ENCODE measurements at places on chromosomes 5 and 9.

GRCh38 chr9:123513554-123513953 is 157.6 kb downstream of the CRB2 start:
- DNase-seq, result no peak

GRCh38 chr9:132857616-132858342 is 20.3 kb downstream of the AK8 start:
- DNase-seq, result no peak

DNA sequence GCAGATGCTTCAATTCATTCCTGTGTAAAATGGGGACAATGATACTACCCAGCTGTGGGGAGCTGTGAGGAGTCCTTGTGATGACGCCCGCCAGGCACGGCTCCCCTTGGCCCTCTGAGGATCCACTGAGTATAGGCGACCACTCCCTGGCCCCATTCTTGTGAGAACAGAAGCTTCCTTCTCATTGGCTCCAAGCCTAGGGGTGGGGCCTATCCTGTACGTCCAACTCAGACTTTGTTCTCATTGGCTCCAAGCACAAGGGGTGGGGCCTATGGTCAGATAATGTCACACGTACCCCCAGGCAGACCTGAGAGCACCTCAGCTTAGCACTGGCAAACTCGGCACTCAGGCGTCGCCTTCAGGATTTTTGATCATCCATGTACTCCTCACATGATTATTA is 232.9 kb upstream of the MVB12B start:
- no peak for DNase-seq

- DNase-seq, result no peak
Measured at GRCh38 chr9:6959270-6960000, 201.7 kb downstream of the KDM4C start.

DNA sequence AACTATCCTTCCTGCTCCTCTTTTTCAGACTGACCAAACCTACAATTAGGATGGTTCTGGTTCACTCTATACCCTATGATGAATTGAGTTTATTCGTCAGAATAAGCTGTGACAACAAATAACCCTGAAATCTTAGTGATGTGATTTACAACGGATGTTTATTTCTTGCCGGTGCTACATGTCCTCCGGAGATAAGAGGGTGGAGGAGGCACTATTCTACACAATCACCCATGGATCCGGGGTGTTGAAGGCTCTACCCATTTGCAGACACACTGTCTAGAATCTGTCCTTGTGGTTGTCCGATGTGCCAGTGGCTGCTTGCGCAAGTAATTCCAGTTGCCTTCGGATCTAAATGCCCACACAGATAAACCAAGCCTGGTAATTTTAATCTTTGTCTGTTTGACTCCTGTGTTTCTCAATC is 44.7 kb downstream of the CDC14B start:
- DNase-seq, result no peak

GRCh38 chr5:59264639-59265245 is 628.8 kb downstream of the PDE4D start:
- no peak for DNase-seq

- no peak for DNase-seq
Measured at GRCh38 chr5:159727167-159727566, 189.1 kb upstream of the ADRA1B start.

GRCh38 chr5:150619359-150620230 is 20.9 kb upstream of the SYNPO start:
- DNase-seq, result no peak

DNA sequence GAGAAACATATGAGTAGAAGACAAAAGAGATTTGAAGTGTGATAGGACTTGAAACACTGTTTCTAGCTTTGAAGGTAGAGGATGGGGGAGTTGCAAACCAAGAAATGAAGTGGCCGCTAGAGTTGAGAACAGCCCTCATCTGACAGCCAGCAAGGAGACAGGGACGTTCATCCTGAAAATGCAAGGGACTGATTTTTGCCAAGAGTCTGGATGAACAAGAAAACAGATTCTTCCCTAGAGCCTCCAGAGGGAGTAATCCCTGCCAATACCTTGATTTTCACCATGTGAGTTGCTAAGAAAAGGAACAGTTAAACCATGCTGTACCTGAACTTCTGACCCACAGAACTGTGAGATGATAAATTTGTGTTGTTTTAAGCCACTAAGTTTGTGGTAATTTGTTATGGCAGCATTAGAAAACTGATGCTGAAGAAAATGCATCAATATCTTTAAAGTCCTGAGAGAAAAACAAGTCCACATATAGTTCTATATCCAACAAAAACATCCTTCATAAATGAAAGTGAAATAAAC is 154.0 kb upstream of the ADAMTSL1 start:
- no peak for DNase-seq

DNA sequence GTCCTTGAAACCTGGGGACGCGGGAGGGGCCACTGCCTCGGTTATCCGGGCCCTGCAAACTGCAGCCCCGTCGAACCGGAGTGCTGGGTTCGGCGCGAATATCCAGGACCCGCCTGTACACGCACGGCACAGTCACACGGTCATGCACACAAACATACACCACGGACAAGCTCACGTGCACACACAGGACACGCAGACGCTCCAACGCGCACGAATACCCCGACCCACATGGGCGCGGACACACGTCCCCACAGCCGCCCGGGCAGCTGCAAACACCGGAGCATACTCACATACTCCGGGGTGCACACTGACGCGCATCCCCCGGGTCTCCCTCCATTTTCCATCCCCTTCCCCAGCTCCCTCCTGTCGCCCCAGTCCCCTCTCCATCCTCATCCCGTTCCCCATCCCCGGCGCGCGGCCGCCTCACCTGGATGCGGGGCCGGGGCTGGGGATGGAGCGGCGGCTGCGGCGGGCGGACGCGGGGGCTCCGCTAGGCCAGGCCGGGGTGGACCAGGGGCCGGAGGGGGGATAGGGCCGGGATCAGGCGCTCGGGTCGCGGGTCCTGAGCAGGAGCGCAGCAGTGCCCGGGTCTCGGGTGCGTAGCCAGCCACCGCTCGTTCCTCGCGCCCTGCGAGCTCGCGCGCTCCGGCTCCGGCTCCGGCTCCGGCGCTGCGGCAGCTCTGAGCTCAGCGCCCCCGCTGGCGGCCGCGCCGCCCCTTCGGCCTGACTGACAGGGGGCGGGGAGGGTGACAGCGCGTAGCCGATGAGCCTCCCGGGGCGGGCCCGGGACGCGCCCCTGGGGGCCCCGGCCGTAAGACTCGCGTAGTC is at the start of the genes EIF4E1B and SNCB:
TSS of gene EIF4E1B (plus strand) at position 823 of the 828 bp plus-strand sequence. CDS start 12,113 bp downstream, outside the sequence.
TSS of gene SNCB (minus strand) at position 682 of the 828 bp plus-strand sequence. CDS start 880 bp downstream, outside the sequence.
- DNase-seq, result peak; percentile 31

DNA sequence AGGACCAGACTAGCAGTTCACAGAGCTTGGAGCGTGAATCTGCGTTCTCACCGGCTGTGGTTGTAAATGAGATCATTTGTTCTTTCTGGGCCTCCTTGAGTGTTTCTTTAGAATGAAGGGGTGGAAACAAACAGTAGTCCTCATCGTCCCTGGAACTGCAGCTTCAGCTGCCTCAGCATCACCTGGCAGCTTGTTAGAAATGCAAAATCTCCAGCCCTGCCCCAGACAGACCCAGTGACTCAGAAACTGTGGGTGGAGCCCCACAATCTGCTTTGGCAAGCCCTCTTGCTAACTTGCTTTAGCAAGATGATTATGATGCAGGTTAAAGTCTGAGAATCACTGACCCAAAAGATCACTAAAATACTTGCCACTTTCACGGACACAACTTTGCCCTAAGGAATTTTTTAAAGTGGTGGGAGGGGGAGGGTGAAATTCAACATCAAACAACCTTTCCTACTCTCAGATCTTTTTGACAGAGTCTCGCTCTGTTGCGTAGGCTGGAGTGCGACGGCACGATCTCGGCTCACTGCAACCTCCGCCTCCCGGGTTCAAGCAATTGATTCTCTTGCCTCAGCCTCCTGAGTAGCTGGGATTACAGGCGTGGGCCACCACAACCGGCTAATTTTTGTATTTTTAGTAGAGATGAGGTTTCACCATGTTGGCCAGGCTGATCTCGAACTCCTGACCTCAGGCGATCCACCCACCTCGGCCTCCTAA is 86.0 kb downstream of the BRINP1 start:
- no peak for DNase-seq

GRCh38 chr5:33679791-33680190 is 212.0 kb downstream of the ADAMTS12 start:
- no peak for DNase-seq

DNA sequence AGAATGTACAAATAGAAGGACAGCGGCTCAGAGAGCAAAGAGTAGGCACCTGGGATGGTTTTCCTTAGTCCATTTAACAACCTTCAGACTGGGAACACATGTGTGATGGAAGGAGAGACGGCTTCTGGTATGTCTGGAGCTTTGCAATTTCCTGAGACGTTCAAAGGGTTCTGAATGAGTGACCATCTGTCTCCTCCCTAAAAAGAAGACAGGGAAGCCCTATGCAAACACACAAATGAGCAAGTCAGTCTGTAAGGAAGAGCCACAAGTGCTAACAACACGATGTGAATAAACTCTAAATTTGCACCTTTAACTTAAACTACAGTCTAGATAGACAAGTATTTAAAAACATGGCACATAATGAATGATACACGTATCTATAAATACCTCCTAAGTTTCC is 391.0 kb downstream of the ICE1 start:
- no peak for DNase-seq

DNA sequence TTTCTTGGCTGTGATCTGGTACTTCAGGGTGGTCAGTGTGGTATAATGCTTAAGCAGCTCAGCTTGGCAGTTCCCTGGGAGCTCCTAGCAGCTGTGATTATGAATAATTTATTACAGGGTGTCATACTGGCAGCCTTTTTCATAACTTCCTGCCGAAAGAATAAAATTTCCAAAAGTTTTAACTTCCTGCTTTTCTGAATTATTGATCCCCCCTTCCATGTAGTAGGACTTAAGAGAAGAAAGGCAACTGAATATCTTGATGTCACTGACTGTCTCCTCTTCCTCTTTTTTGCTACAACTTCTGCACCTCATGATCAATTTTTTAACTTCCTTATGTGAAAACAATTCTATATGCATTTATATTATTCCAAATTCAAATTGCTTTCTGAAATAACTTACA is 74.3 kb upstream of the SPEF2 start:
- DNase-seq, result peak; percentile 25

Data from suppressor macrophage treated with lipopolysaccharide for 4 hours (primary cell).